ENCODE measurements at places on chromosomes 12 and 14.

DNA sequence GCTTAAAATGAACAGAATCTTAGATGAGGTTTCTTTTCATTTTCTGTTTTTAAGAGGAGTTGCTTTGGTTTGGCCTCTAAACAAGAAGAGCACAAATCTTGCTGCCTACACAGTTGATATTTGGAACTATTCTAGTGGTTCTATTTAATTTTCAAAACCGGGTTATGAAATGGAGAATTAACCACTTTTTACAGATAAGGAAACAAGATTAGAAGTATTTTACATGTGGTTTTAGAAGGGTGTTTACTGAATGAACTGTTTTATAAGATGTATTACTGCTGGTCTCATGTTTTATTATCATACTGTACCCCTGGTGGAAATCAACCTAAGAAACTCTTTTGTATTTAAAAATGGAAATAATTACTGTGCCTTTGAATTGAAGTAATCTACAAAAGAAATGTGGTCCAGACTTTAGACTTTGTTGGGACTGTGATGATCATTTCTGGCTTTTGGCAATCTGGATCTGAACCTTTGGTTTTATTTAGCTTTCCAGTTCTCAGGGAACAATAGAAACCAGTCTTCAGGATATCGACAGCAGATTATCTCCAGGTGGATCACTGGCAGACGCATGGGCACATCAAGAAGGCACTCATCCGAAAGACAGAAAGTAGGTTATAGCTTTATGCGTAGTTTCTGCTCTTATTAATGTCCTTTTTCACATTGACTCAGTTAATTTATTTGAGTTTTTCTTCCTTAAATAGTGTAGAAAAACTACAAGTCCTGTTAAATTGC, 43.2 kb downstream of the TBK1 start:
- no peak for DNase-seq

GRCh38 chr12:14691560-14691959, 4.8 kb downstream of the GUCY2C start:
- no peak for DNase-seq

DNA sequence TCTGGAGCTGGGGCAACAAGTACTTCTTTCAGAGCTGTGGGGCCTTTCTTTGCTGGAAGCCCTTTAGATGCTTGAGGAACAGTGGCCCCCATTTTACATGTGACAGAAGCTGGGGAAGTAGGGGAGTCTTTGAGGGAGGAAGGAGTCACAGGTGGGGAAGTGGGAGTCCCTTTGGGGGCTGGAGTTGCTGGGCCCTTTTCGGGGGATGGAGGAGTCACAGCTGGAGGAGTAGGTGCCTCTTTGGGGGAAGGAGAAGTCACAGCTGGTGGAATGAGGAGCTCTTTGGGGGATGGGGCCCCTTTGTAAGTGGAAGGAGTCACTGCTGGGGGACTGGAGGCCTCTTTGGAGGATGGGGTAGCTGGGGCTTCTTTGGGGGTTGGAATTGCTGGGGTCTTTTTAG, 8.6 kb downstream of the NACA start:
- no peak for DNase-seq

DNA sequence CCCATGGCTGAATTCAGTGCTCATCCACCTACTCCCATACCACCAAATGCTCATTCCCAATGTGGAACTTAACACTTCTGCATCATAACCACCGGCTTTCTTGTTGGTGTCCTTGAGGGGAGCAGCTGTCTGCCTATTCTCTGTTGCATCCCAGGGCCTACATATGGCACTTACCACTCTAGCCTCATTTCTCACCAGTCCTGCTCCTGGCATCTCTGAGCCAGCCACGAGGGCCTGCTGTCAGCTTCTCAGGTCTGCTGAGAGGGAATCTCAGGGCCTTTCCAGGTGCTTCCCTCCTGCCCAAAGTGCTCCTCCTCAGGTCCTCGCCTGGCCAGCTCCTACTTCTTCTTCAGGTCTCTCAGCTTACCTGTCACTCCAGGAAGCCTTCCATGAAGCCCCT, 24.0 kb upstream of the RND1 start:
- DNase-seq, result no peak
